ENCODE measurements at places on chromosomes 1 and 21. TPM values are rescaled to one million over a fixed set of nuclear protein-coding genes. Genes with fewer than 3 reads are reported as not detected.

GRCh38 chr1:119159966-119160365 lies 19.5 kb upstream of the WARS2 start:
- no peak for DNase-seq

DNA sequence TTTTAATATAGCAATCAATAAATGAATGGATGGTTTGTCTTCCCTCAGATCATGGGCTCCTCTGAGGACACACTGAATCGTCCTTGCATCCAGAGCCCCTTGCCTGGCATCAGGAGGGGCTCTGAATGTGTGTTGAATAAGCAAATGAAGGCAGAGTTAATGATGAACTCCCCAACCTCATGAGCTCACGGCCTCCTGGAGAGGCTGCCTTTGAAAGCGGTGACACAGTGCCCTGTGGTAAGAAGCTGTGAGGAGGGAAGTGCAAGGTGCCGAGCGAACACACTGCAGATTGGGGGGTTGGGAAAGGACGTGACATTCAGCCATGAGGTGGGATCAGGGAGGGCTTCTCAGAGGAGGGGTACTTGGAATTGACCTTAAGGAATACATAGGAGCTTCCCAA lies 3.2 kb upstream of the PARS2 start:
- DNase-seq: no peak

- no peak for DNase-seq
Observed at GRCh38 chr1:117017648-117018047, 16.1 kb downstream of the CD101 start.

DNA sequence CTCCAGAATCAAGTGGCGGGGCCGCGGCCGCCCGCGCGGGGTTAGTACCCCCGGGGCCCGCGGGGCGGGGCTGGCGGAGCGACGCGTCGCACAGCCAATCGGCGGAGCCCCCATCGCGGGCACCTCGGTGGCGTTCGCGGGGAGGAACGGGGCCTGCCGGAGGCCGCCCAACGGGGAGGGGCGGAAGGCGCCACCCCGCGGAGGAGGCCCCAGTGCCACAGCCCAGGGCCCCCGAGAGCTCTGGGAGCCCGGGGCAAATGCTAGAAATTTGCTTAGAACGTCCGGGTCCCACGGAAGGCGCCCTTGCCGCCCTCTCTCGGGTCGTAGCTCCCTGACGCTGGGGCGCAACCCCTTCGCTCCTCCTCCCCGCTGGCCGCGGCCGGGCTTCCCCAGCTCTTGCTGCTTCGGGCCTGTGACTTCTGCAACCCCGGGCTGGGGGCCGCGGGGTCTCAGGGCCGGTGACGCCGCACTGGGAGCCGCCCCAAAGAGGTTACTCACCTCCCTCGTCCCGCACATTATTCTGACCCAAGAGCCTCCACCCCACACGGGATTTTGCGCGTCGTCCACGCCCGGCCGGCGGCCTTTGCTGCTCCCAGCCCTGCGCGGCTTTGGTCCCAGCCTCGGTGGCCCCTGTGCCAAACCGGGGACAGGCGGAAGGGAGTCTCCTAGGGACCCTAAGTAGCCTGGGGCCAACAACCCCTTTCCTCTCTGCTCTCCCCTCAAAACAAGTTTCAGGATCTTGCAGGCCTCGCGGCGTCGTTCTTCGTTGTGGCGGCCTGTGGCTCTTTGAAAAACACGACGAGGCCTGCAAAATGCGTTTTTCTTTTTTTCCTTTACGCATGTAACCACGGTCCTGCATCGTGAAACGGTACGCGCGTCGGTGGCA lies at the start of gene RUNX3:
TSS of gene RUNX3 (minus strand) at position 17 of the 886 bp plus-strand sequence. CDS start 408 bp downstream, outside the sequence.
- DNase-seq: peak; percentile 94

GRCh38 chr1:38025233-38025632 lies 12.7 kb downstream of the UTP11 start:
- no peak for DNase-seq

DNA sequence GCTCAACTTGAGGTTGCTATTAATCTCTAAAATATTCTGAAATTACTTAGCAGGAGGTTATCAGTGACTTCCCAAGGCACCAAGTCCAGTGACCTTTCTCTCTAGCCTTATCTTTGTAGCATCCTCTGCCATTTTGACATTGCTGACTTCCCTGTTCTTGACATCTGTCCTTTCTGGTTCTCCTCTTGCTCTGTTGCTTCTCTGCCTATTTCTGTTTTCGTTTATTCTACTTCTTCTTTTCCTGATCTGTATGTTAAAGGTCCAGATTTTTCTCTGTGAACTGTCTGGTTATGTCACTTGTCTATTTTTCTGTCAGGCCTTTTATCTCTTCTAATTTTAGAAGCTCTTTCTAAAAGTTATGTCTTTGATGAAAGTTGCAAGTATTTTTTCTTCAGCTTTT lies 178.8 kb downstream of the VPS13D start:
- no peak for DNase-seq

DNA sequence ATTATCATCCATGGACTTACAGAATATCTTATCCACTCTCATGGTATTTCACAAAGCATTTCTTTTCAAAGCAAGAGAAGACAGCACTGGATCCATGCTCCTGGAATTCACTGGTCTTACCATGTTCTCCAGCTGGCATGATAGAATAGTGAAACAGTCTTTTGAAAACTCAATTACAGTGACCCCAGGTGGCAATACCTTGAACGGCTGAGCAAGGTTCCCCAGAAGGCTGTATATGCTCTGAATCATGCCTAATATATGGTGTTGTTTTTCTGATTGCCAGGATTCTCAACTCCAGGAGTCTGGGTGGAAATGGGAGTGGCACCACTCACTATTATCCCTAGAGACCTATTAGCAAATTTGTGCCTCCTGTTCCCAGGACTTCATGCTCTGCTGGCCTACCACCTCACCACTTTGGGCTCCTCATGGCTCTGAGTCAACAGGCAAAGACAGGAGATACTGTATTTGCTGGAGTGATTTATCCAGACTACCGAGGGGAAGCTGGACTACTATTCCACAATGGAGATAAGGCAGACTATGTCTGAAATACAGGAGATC lies 87.6 kb downstream of the CATSPERE start:
- DNase-seq: no peak

- DNase-seq: no peak
Observed at GRCh38 chr1:37893673-37894072, 34.3 kb upstream of the MTF1 start.

DNA sequence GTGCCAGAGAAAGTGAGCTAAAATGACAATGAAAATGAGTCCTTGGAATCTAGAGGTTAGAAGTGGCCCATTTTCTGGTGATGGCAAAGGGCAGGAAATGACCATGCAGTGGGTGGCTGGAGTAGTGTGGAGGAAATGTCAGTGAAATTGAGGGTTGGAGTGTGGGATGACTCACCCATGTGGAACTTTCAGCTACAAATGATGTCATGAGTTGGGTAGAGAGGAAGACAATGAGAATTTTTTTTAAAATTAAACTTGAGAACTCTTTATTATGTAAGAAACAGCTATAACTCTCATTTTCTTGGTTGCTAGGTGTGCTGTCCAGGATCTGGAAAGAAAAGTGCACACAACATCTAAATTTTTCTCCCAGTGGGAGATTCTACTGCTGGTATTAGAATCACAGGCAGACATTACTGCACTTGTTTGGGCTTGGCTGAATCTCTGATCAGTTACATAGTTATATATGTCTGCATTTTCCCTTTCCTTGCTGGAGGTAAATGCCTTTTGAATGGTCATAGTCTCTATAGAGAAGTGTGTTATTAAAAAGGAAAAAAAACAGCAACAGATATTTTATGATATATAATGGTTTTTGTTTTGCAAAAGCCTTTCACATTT lies 56.8 kb upstream of the GNG12 start:
- no peak for DNase-seq

DNA sequence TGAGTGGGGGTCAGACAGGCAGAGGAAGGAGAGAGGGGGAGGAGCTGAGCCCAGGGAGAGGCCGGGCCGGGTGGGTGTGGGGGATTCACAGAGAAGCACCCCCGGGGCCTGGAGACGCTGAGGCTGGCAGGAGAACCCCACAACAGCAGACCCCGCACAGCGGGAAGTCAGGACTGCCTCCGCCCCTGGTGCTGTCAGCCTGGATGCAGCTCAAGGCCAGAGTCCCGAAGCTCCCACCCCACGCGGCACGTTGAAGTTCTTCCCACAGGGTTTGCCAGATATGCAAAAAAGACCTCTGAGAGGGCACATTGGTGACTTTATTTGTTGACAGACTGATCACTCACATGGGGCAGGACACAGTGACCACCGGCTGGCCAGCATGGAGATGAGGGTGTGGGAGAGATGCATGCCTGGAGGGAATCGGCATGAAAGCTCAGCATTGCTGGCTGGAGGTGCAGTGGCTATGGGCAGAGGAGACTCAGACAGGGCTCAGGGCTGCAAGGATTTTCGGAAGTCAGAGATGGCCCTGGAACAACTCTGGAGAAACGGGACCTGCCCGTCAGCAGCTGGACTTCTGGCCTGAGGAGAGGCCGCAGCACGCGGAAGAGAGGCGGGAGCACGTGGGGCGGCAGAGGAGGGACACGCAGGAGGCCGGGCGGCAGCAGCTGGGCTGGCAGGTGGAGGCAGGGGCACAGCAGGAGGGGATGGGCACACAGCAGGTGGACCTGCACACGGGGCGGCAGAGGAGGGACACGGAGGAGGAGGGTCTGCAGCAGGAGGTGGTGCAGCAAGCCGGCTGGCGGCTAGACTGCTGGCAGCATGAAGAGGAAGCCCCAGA lies 885 bp downstream of the KRTAP10-3 start:
- no peak for DNase-seq

GRCh38 chr1:53326598-53327181 lies 1.2 kb downstream of the LRP8 start:
- DNase-seq: no peak

GRCh38 chr1:6488602-6489382 lies 2.7 kb downstream of the PLEKHG5 start:
- DNase-seq: no peak

DNA sequence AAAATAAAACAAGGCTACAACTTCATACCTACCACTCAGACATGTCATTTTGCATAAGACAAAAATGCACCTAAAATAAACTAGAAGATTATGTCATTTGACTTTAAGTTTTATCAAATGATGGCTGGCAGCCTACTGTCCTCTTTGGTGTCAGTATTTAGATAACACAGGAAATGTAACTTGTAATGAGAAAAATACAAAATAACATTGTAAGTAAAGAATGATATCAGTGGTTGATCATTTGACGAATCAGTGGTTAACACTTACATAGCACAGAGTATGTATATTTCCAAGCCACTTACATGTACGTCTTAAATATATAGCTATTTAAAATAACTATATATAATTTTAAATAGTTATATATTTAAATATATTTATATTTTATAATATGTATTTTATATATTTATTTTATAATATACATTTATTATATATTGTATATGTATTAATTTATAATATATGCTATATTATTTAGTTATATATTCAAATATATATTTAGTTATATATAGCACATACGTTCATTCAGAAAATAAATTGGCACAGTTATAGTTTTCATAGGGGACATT lies 44.1 kb downstream of the ZNF678 start:
- no peak for DNase-seq

GRCh38 chr1:61399199-61399598 lies 316.8 kb downstream of the NFIA start:
- no peak for DNase-seq

- no peak for DNase-seq
Observed at GRCh38 chr1:99407018-99407417, 142.7 kb downstream of the PLPPR4 start.

GRCh38 chr1:162067466-162067865 lies 2.0 kb upstream of the NOS1AP start:
- no peak for DNase-seq

- no peak for DNase-seq
Observed at GRCh38 chr1:65148548-65149350, 746 bp downstream of the AK4 start.

DNA sequence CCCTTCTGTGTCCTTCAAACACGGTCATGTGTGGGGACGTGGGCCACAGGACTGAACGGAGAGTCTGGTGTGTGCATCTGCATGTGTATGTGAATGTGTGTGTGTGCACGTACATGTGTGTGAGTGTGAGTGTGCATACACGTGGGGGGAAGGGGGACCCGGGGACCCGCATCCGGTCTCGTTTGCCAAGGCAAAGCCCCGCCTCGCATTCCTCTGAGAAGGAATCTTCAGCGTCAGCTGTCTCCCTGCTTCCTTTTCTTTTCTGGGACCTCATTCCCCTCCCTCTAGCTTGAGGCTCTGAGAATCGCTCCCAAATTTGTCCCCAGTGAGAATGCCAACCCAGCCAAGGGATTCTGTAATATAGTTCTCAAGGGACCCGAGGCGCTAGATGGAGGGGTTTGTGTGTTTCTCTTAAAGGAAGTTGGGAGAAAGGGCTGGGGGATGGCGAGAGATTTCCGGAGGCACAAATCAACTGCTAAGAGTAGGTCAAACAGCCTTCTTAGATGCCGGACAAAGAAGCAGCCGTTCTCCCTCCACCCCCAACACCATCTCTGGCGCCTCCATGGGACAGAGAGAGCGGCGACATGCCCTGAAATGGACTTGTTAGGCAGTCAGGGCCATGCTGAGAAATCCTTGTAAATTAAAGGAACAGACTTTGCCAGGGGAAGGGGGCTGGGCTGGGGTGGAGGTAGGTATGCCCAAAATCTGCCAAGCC lies 6.6 kb downstream of the IFFO2 start:
- no peak for DNase-seq

DNA sequence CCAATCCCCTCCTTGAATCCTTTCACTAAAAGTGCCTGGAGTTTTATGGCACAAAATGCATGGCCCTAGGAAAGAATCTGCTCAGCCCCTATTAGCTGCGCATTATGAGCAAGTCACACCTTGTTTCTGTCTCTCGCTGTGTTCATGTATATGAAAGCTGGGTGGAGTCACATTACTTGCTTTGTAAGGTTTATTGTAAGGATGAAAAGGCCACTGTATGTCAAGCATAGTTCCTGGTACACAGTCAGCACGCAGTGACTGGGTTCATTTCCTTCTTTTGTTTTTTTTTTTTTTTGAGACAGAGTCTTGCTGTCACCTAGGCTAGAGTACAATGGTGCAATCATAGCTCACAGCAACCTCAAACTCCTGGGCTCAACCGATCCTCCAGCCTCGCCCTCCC lies 6.7 kb upstream of the SLC9A1 start:
- peak; percentile 62 for DNase-seq

F11R gene
- total RNA-seq: 18.4 TPM

LAX1 gene
- total RNA-seq: 53.0 TPM

C1orf94 gene
- not detected for total RNA-seq

C4BPB gene
- 0.72 TPM for total RNA-seq

BCAN gene
- total RNA-seq: not detected

FAM78B gene
- 0.30 TPM for total RNA-seq

DESI2 gene
- total RNA-seq: 21.1 TPM

UBXN10 gene
- 0.30 TPM for total RNA-seq
